ENCODE measurements at places on chromosomes 11 and 22. TPM values are rescaled to one million over a fixed set of nuclear protein-coding genes. Genes with fewer than 3 reads are reported as not detected.

Gene TESMIN
- total RNA-seq, result 45.2 TPM

Gene MUC6
- not detected for total RNA-seq

Gene LRRC74B
- not detected for total RNA-seq

Gene CYB5R3
- total RNA-seq, result 97.4 TPM

Gene DBX1
- 0.15 TPM for total RNA-seq

All from H9 (cell line).